Fibroblast of skin of abdomen (primary cell): ENCODE measurements at places on chromosomes 1 and 21.

GRCh38 chr1:226957714-226958113, 17.6 kb downstream of the COQ8A start:
- no peak for DNase-seq

DNA sequence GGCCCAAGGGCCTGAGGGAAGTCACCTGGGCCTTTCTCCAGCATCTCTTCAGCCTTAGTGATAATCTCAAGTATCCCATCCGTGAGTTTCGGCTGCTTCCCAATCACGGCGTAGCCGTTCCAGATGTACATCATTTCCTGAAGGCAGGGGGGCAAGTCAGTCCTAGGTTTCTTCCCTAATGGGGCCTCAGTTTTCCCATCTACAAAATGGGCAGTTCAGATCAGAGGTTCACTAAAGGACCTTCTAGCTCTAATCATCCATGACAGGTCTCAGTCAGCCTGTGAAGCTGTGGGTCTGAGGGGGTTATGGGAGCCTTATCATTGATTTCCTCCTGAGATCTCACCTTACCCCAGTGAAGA, 39.9 kb downstream of the TTC39A start:
- no peak for DNase-seq

DNA sequence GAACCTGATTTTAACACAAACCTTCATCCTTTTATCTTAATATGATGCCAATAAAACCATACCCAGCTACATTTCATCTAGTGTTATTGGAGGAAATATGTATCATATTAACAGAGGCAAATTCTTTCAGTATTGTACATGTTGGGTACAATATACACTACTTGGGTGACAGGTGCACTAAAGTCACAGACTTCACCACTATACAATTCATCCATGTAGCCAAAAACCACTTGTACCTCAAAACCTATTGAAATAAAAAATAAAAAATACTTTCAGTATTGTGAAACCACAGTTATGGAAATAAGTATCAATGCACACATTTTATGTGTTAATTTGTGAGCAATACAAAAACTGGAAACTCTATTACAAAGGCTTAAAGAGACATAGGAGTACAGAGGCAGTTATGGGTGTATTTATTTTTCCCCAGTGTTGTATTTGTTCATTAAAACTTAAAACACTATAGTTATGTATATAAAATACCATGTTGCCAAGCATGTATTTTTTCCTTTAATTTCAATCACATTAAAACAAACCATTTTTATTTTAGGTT, 25.1 kb upstream of the GPR88 start:
- no peak for DNase-seq

DNA sequence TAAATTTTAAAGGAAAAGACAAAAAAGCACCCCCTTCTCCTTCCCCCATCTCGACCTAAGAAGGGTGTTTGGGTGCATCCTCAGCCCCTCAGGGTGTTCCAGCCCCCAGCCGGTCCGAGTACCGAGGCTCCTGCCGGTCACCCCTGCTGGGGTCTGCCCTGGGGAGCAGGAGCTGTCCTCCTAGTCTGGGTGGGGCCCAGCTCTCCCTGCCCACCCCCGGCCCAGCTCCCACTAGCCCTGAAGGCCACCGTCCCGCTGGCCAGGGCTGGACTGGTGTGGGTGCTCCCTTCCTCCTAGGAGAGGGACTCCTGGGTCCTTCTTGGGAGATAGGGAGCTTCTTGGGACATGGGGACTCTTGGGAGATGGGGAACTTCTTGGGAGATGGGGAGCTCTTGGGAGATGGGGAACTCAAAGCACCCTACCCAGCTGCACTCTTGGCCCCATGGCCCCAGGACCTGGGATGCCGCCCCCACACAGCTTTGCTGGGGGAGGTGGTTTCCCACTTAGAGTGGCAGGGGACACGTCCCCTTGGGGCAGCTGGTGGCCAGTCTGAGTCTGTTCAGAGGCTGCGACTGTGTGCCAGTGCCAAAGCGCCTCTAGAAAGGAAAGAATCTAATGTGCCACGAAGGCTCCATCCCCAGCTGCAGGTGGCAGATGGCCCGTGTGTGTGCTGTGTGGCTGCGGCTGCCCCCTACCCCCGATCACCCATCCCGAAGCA, 44.5 kb downstream of the MORN1 start:
- no peak for DNase-seq

DNA sequence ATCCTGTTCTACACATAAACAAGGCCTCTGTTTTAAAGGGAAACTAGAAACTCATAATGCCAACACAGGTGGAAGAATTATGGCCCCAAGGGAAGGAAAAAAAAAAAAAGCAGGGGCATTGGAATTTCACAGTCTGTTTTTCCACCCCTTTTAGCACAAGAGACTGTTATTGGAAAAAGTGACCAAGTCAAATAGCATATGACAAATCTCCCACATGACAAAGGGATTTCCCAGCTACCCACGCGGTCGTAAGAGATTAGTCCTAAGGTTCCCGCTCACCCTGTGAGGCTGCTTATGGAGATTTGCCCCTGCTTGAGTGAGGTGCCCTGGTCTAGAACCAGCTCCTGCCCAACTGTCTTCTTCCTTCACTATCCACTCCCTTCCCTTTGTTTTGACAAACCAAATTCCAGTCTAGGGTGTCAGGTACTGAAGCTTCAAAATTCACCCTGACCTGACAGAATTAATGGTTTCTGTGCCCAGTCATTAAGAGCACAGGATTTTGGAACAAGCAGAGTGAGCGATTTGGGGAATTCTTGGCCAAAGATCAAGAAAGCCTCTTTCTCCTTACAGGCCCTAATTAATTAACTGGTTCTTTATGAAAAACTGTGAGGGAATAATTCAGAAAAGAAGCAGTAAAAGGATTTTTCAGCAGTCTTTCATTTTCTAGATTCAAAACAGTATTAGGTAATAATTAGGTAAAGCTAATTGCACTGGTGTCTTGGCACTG, 107.3 kb downstream of the NMNAT2 start:
- DNase-seq = no peak

DNA sequence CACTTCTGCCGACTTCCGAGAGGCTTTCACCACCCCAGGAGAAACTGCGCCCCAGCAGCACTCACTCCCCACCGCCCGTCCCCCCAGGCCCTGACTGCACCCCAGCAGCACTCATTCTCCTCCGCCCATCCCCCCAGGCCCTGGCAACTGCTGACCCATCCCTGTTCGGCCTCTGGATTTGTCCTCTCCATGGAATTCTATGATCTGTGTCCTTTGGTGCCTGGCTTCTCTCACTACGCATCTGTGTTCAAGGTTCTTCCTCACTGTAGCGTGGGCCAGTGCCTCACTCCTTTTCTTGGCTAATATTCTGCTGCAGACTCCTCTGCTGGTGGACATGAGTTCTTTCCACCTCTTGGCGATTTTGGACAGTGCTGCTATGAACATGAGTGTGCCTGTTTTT, 121.8 kb upstream of the ARHGEF16 start:
- DNase-seq = no peak

DNA sequence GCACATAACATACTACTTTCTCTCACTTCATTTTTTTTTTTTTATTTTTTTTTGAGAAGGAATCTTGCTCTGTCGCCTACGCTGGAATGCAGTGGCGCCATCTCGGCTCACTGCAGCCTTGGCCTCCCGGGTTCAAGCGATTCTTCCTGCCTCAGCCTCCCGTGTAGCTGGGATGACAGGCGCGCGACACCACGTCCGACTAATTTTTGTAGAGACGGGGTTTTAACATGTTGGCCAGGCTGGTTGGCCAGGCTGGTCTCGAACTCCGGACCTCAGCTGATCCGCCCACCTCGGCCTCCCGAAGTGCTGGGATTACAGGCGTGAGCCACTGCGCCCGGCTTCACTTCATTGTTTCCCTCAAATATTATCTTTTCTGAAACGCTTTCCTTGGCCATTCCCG, 573 bp upstream of the PEX19 start:
- DNase-seq = no peak

DNA sequence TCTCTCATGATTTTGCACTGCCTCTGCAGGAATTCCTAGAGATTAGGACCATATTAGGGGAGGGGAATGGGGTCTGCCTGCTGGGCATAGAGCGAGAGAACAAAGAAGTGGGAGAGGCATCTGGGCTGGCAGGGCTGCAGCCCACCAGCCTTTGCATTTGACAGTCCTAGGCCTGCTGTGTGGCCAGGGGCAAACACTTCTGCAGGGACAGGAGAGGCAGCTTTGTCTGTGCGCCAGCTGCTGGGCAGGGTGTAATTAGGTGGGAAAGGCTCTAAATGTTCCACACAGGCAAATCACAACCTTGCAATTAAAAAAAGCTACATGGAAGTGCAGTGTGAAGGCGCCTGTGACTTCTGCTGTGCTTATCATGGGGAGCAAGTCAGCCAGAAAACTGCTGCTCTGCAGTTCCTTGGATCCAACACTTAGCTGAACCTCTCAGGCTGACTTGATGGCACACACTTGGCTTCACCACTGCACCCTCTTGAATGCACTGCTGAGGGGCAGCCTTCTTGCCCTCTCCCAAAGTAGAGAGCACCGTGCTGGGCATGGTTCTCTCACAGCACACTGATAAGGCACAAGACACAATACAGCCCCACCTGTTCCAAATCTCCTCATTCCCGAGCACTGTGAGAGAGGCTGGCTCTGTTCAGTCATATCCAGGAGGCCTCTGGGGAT, 73.6 kb upstream of the TLR5 start:
- no peak for DNase-seq

DNA sequence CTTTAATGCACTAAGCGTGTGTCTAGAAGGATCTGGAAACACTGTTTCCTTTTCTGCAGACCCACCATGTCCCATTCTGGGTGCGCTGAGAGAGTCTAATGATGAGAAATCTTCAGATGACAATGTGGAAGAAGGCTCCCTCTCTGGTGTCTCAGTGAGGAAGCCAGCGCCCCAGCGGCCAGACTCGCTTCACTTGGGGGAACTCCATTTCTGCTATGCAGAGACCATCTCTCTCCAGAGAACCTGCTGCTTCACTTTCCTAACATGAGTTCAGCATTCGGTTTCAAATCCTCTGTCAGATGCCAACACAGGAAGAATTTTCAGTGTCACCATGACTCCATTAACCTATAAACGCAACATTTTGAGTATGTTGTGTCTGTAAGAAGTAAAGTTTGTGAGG, 121.8 kb downstream of the SYF2 start:
- no peak for DNase-seq

DNA sequence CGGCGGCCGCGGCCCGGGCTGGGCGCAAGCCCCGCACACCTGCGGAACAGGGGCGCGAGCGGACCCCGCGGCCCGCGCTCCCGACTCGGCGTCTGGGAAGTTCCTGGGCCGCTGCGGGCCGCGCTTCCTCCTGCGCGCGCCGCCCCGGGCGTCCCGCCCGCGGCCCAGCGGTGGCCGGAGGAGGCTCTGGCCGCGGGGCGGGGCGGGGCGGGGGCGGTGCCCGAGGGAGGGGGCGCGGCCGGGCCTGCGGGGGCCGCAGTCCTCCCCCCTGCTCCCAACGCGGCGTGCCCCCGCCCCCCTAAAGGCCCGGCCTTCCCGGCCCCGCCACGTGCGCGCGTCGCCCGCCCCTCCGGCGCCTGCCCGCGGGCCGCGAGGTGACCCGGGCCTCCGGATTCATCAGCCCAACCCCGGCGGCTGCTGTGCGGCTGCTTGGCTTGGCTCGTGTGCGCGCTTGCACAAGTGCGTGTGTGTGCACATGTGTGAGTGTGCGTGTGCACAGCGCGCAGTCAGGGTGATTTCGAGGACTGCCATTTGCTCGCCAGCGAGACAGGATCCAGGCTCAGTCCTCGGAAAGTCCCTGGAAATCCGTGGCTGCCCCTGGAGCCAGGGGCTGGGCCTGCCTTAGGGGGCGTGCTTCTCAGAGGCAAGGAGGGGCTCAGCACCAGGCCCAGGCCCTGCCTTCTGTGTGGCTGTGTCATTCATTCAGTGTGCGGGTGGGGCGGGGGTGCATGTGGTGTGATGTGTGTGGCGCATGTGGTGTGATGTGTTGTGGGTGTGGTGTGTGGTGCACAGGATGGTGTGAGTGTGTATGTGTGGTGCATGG, at the start of gene C2CD2:
Gene C2CD2 (minus strand): TSS at position 188 of the 823 bp plus-strand sequence. CDS start 370 bp downstream, outside the sequence.
- peak; percentile 83 for DNase-seq

DNA sequence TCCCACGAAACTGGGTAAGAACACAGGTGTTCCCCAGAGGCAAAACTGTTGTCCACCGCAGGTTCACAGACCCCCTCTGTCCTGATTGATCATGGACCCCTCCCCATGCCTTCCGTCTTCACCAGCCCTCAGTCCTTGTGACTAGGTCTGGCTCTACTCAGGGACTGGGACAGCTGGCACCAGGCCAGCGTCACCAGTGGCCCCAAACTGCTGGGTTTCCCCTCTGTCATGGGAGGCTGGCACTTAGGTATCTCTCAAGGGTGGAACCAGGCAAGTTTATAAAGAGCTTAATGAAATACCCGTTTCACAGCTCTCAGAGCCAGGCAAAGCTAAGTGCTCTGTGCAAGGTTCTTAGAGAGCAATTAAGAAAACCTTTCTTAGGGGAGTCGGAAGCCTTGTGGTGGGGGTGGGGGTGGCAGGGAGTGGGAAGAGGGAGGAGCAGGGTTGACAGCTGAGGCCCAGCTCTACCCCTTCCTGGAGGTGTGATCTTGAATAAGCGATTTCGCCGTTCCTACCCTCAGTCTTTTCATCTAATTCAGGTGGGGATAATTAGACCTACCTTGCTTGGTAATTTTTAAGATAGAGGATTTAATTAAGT, 35.0 kb upstream of the IFNLR1 start:
- no peak for DNase-seq

DNA sequence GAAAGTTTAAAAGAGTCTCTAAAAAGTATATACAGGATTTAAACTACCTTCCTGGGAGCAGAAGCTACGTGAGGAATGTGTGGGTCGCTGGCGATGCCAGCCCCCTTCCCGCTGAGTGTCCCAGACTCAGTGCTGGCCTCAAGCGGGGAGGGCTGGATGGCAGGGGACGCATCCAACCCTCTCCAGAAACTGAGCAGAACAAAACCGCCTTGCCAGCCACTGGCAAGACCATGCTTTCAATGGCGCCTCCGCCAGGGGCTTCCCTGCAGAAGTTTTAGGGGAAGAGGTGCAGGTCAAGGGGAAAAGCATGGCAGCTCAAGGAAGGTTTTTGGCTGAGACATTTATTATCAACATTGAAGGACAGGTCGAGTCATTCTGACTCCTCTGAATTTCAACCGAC, 26.1 kb downstream of the NADK start:
- no peak for DNase-seq

DNA sequence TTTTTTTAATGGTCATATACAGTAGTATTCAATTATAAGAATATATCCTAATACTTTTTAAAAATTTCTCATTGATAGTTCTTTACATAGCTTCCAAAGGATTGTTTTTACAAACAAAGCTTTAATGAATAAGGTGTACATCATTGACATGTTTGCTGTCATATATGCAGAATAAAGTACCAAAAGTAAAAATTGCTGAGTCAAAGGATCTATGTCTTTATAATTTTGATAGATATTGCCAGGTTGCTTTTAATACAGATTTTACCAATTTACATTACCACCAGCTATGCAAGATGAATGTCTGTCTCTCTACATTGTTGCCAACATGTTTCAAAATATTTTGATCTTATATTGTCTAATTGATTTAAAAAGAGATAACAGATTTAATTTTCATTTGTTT, 173.9 kb upstream of the FAM78B start:
- no peak for DNase-seq

- DNase-seq = no peak
These were observed 226.5 kb upstream of the CAMK1G start for GRCh38 chr1:209356976-209357377.

- no peak for DNase-seq
These were observed 47.9 kb upstream of the CTPS1 start for GRCh38 chr1:40931601-40932000.
